ENCODE measurements at places on chromosomes 16 and 17.

GRCh38 chr16:67000384-67001351, 12.3 kb downstream of the CES4A start:
- no peak for DNase-seq

- DNase-seq, result no peak
Measured at GRCh38 chr17:79219208-79219935, 144.7 kb downstream of the ENGASE start.

- no peak for DNase-seq
Measured at GRCh38 chr17:82647593-82648164, 565 bp downstream of the WDR45B start.

DNA sequence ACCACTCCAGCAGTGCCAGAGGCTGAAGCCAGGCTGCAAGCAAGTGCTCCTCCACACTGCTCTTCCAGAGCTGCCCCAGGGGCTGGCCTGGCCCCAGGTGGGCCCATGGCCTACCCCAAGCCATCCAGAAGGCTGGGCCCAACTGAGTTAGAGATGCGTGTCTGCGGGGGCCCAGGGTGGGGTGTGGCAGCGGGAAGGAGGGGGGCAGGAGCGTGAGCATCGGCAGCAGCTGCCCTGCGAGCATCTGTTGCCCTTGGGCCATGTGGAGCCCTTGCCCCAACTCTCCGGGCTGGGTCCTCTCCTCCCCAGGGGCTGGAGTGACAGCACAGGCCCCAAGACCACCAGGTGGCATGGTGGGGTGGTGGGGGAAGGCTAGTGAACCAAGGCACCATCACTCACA, 7.3 kb upstream of the SREBF1 start:
- no peak for DNase-seq

- no peak for DNase-seq
Measured at GRCh38 chr17:57284984-57285646, 28.8 kb downstream of the MSI2 start.

- peak; percentile 23 for DNase-seq
Measured at GRCh38 chr16:11257131-11257938, 1.3 kb upstream of the SOCS1 start.

GRCh38 chr16:17170435-17170834, 300.3 kb downstream of the XYLT1 start:
- DNase-seq, result no peak

DNA sequence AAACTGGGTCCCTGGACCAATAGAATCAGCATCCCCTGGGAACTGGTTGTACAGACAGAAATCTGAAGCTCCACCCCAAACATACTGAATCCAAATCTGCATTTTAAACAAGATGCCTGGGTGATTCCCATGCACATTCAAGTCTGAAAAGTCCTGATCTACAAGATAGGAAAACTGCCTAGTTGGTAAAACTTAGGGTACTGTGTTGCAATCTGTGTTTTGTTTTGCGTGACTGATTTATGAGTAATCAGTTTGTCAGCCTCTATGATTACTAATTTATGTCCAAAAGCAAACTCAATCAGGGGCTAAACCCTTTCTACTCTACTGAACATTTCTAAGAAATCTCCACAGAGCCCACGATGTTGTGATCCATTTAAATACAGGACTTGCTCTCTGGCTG, 103.8 kb downstream of the YPEL2 start:
- no peak for DNase-seq

DNA sequence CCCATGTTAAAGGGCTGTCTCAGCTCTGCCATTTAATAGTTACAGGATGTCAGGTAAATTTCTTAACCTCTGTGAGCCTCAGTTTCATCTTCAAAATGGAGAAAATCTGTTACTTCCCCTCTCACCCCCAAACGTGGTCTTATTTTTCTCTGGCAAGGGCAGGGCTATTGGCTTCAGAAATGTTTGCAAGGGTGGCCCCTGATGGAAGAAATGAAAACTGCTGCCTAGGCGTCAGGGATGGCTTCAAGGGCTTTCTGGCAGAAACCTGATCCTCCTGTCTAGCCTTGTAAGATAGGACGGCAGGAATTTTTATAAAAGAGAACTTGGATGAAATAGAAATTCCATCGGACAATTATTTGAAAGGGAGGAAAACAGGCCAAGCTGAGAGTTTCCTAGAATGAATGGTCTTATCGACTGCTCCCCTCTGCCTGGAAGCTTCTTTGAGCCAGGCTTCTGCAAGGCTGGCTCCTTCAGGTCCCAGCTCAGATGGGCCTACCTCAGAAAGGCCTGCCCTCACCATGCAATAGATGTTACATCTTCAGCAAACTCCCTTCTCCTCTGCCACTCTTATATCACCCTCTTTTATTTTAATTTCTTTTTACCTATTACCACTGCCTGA, 43.0 kb upstream of the TANGO6 start:
- peak; percentile 24 for DNase-seq

- no peak for DNase-seq
Measured at GRCh38 chr16:47553853-47554564, 92.9 kb downstream of the PHKB start.

GRCh38 chr16:50627419-50627818, 53.7 kb downstream of the SNX20 start:
- DNase-seq, result no peak

- DNase-seq, result no peak
Measured at GRCh38 chr16:3189869-3190268, 1.9 kb downstream of the OR1F1 start.

DNA sequence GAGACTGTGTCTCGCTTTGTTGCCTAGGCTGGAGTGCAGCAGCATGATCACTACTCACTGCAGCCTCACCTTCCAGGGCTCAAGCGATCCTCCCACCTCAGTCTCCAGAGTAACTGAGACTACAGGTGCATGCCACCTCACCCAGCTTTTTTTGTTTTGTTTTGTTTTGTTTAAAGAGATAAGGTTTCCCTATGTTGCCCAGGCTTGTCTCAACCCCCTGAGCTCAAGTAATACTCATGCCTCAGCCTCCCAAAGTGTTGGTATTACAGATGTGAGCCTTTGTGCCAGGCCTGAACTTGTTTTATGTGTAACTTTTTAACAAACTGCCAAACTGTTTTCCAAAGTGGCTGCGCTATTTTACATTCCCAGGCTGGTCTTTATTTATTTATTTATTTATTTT, 41.8 kb upstream of the NUDT7 start:
- no peak for DNase-seq

DNA sequence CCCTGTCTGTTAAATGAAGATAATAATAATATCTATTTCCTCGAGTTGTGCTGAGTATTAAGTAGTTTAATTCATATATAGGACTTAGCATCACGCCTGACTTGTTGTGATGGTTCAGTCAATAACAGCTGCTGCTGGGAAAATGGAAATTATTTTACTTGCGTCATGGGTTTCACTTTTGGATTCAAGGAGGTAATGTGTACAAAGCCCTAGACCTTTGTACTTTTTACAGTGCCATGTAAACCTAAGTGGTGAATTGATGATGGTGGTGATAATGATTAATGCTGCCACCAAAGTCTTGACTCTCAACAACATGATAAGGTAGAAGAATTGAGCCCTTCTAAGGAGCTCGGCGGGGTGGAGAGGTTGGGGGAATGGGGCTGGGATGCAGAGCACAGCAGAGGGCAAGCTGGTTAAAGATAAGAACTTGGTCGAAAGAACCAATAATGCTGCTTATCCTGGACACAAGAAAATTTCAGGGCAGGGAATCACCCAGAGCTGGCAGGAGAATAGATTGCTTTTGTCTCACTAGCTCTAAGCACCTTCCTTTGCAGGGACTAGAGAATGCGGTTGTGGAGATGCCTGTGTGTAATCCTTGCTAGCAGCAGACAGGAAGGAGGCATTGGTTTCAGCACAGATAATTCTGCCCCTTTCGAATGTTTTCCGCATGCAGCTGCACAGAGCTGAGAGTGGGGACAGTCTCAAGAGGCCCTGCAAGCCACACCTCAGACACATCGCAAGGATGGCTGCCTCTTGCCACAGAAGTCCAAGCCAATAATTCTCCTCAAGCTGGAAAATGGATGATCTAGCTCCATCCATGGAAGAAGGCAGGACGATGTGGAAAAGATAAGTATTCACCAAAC, 187.1 kb downstream of the TMEM114 start:
- no peak for DNase-seq

DNA sequence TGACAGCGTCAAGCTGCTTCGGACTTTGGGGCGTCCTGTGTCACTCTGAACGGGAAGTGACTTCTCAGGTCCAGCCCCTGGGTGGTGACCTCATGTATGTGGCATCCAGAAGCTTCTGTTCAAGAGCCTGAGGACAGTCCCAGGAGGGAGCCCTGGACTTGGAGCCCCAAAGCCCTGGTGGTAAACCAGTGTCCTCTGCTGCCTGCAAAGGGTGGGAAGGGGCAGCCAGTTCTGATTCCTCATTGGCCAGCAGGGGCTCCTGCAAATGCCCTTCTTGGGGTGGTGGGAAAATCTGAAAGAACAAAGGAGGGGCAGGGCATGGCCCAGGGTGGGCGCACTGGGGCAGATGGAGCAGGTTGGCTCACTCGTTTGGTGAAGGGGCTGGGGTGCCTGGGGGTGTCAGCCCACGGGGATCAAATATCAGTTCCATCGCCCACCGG, 1.6 kb downstream of the OSGIN1 start:
- DNase-seq, result no peak

- DNase-seq, result no peak
Measured at GRCh38 chr16:1923299-1924034, 5.3 kb upstream of the HS3ST6 start.

DNA sequence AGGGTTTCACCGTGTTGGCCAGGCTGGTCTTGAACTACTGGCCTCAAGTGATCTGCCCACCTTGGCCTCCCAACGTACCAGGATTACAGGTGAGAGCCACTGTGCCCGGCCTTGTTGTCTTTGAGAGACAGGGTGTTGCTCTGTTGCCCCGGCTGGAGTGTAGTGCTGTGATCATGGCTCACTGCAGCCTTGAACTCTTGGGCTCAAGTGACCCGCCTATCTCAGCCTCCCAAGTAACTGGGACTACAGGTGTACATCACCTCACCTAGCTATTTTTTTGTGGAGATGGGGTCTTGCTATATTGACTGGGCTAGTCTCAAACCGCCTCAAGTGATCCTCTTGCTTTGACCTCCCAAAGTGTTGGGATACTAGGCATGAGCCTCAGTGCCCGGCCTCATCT, 68.4 kb downstream of the PGS1 start:
- no peak for DNase-seq

DNA sequence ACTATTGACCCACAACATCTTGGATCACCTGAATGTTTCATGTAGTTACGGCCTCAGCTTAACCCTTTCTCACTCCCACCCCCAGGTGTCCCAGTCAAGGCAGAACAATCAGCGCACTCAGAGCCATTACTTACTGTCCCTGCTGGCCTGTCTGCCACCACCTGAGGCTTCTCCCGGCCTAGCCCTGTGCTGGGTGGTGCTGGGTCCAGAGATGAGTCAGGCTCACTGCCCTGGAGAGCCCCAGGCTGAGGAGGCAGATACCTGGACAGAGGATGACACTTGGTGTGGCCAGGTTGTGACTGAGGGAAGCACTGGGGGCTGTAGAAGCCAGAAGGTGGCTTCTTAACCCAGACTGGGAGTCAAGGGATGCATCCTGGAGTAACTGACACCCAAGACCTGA, 4.0 kb upstream of the SLC5A2 start:
- DNase-seq, result no peak

DNA sequence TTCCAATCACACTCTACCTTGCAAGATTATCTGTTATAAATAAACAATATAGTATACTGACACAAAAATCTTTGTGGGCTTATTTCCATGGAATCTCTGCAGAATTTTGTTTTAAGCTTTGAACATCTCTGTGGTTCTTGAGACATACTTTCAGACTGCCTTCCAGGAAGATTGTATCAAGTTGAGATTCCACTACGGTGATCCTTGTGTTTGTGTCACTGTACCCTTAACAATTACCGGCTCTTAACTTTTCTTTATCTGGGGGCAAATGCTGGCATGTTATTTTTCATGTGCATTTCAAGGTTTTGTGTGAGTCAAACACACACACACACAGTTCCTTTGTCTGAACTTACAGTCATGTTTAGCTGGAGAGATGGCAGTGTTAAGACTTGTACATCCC, 472.7 kb upstream of the HSBP1 start:
- DNase-seq, result no peak

DNA sequence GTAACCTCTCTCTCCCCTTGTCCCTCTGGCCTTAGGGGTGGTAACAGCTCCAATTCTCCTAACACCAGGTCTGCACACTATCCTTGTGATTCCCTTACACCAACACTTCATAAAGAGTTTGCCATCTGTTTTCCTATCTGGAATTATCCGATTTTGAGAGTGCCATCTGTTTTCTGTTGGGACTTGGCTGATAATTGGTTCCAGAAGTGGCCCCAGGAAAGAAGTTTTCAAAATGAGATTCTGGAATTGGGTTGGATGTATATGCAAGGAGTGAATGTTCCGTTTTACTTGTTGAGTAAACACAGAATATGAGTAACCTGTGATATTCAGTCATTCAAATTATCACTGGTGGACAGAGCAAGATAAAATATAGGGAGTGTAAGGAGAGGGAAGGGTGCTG, 134.1 kb upstream of the HS3ST3A1 start:
- DNase-seq, result no peak

DNA sequence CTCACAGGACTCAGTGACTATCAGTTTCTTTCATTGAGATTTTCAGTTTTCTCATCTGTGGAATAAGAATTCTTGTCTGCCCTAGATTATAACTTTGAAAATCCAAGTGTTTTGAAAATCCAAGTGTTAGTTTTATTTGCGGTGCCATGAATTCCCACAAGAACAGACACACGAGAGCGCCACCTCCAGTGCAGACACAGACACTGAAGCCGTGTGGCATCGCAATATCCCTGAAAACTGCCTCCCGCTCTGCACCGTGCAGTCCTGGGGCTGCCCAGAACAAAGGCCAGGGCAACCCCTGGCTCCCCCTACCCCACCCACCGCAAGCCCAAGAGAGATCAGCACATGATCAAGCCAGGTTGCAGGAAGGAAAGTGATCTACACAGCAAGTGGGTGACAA, 229.5 kb upstream of the ASIC2 start:
- DNase-seq, result no peak

GRCh38 chr17:58569196-58569595, 54.8 kb upstream of the MTMR4 start:
- no peak for DNase-seq

GRCh38 chr16:50667497-50668367, 13.4 kb downstream of the SNX20 start:
- DNase-seq, result no peak

- DNase-seq, result no peak
Measured at GRCh38 chr17:3035256-3035967, 28.0 kb downstream of the OR1D5 start.

DNA sequence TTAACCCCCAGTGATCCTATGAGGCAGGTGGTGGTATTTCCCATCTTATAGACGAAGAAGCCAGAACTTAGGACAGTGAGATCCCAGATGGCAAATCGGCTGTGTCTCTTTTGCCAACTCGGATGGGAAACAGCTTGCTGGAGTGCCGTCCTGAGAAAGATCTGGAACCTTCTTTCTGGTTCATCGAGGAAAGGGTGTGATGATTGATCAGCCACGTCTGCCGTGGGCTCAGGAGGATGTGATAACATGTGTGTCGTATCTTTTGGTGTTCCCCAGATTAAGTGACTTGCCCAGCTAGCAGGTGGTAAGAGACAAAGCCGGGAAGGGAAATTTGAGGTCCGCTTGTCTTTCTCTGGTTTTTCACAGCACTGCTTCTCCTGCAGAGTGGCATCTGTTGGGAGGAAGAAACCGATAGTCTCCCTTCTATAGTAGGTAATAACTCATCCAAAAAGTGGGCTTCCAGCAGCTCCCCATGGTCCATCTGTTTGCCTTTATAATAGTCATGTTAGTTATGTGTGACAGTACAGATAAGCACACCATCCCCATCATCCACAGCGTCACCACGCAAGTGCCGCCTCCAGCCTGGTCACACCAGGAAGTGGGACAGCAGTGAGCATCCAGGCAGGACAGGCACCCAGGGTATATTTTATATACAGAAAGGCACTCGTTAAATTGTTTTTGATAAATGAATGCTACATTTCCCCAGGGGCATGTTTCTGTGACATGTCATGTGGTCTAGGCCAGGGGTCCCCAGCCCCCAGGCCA, 175.5 kb downstream of the KATNIP start:
- DNase-seq, result no peak

Data from NCI-H1417 treated with DMSO at 0.1 percent for 48 hours (cell line).